NCI-H510A treated with DMSO at 0.1 percent for 48 hours (cell line): ENCODE measurements at places on chromosomes 1 and 21.
A peak's percentile ranks its signal among the peaks of the same experiment; 100 is the strongest.

DNA sequence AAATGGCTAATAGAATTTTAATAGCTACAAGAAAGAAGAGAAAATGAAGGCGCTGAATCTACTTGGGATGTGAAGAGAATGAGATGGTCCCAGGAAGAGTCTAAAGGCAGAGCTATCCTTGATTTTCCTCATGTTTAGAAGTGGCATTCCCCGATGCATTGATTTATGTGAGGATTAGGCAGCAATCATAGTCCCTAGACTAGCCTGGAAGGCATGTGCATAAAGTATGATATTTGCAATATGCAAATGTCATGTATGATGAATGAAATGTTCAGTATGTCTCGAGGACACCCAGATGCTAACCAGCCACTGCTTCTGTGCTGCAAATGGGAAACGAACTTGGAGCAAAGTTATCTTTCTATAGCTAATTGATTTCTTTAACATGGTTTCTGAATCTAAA, 641.5 kb upstream of the PLXNA2 start:
- DNase-seq = no peak

- no peak for DNase-seq
Measured at GRCh38 chr1:40620586-40621210, 44.8 kb downstream of the RIMS3 start.

DNA sequence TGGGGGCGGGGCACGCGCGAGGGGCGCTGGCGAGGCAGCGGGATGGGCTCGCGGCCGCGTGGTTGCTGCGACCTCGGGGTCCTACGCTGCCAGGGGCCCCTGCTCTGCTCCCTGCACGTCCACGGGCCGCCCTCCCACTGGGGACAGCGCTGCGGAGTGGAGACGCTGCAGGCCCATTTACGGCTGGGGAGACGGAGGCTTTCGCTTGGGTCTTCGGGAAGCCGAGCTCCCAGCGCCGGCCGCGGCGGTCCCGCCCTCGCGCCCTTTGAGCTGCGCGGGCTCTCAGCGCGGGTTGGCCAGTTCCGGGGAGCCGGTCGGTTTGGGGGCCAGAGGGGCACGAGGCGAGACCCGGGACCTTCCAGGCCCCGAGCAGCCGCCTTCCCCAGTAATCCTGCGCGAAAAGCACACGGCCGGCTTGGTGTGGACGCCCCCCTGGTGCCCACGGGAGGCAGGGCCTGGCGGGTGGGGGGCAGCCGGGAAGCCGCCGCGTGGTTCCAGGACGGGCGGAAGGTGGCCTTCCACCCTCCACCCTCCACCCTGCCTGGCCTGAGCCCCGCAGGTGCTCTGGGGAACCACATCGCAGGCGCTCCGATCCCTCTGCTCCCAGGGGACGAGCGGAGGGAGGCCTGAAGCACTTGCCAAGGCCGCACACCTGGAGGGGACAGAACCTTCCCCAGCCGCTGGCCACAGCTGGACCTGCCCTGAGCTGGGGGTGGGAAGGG, 570 bp upstream of the PEX10 start:
- no peak for DNase-seq

GRCh38 chr1:77857552-77857951, 30.9 kb upstream of the NEXN start:
- DNase-seq = no peak

- DNase-seq = peak; percentile 33
Measured at GRCh38 chr1:220335668-220336067, 63.4 kb upstream of the RAB3GAP2 start.

- DNase-seq = no peak
Measured at GRCh38 chr1:205676597-205676996, 3.7 kb downstream of the SLC45A3 start.

DNA sequence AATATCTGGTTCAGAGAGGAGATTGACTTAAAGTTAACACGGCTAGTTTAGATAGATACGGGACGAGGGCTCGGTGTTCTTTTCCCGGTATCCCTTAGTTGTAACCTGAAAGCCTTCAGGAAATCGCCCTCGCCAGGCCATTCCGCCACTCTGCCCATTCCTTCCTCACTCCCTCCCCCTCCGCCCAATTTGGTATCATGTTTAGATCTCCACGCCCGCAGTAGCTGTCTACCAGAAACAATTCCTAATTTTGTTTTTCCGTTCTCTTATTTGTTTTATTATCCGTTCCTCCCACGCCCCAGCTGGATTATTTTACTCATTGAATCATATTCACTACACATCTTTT, 685 bp upstream of the VAMP4 start:
- DNase-seq = no peak

DNA sequence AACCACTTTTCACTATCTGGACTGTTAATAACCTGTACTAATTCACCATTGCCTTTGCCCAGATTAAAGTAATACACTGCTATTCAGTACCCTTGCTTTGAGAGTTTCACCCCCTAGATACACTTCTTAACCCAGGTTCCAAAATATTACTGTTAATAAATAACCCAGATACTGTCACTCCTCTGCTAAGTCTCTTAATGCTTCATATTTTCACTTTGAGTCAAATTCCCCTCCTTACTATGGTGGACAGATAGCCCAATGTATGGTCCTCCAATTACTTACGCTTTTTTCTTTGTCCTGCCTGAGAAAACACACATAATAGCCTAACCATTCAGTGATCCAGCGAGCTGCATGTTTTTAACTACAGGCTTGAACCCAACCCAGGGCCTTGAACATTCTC, 152.5 kb downstream of the NEGR1 start:
- DNase-seq = no peak

- DNase-seq = no peak
Measured at GRCh38 chr1:12798911-12799310, 7.7 kb downstream of the PRAMEF1 start.

DNA sequence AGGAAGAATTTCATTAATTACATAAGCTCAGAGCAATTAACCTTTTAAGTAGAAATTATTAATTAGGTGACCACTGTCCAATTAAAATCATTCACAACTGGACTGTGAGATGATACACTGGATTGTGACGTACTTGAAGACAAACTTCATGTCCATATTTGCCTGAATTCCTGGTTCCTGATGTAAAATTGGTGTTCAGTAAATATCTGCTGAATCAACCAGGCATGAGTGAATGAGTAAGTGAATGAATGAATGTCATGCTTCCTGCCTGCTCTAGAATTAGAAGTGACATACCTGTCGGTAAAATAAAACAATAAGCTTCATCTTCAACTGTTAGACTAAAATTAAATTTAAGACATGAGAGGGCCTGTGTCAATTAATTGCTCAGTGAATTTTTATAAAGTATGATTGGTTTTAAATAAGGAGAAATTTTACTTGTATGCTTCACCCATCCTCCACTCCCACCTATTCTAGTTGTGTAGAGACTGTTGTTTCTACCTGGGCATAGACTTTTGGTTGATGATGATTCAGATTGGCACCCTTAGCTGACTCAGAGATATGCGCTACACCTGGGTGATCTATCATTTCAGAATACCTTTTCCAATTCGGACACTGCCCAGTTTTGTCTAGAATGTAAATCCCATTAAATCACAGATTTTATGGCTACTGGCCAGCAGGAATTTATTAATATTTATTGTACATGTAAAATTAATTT, 56.9 kb upstream of the PTGS2 start:
- DNase-seq = no peak

- no peak for DNase-seq
Measured at GRCh38 chr1:225533238-225533637, 105.4 kb upstream of the LBR start.

- DNase-seq = no peak
Measured at GRCh38 chr21:42049578-42050430, 21.3 kb upstream of the UMODL1 start.

DNA sequence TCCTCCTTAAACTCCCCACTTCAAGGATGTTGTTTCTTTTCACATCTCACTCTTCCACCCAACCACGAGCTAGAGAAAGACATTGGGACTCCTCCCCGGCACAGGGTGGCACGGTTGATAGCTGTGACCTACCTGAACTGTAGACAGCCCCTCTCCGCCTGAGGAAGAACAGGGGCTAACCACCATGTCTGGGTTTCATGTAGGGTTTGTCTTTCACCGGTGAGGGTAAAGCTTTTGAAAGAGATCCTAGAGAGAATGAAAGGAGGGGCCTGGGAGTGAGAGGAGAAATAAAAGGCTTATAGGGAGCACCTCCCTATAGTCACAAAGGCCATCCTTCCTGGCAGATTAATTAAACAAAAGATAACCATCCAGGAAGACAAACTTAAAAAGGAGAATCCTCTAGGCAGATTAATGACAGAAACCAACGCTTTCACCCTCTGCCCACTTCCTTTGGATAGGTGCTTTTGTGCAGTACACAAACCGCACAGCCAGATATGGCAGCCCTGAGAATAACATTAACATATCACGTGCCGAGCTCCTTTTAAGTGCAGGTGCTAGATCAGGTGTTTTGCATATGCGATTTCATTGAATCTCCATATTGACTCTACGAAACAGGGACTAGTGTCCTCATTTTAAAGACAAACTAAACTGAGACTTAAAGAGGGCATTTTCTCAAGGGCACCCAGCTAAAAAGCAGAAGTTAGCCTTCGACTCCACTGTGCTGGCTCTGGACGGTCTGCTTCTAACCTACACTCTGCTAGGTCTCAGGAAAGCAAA, 178.1 kb upstream of the RUNX1 start:
- peak; percentile 92 for DNase-seq

GRCh38 chr1:178311164-178311563, 185.6 kb downstream of the CLEC20A start:
- DNase-seq = no peak

DNA sequence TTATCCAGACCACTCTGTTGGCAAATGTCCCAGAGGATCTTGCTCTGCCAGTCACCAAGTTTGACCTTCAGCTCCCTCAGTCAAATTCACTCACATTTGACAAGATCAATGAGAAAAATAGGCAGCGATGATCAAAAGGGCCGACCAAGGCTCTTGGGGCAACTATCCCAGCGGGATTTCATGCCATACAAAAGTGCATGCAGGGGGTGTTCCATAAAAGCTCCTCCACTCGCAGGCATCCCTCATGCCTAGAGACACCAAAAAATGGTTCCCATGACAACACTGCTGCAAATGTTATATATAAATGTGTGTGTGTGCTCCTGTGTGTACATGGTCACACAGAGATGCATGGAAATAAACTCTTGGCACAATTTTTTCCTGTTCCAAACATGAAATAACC, 16.2 kb upstream of the EIF4G3 start:
- DNase-seq = no peak

DNA sequence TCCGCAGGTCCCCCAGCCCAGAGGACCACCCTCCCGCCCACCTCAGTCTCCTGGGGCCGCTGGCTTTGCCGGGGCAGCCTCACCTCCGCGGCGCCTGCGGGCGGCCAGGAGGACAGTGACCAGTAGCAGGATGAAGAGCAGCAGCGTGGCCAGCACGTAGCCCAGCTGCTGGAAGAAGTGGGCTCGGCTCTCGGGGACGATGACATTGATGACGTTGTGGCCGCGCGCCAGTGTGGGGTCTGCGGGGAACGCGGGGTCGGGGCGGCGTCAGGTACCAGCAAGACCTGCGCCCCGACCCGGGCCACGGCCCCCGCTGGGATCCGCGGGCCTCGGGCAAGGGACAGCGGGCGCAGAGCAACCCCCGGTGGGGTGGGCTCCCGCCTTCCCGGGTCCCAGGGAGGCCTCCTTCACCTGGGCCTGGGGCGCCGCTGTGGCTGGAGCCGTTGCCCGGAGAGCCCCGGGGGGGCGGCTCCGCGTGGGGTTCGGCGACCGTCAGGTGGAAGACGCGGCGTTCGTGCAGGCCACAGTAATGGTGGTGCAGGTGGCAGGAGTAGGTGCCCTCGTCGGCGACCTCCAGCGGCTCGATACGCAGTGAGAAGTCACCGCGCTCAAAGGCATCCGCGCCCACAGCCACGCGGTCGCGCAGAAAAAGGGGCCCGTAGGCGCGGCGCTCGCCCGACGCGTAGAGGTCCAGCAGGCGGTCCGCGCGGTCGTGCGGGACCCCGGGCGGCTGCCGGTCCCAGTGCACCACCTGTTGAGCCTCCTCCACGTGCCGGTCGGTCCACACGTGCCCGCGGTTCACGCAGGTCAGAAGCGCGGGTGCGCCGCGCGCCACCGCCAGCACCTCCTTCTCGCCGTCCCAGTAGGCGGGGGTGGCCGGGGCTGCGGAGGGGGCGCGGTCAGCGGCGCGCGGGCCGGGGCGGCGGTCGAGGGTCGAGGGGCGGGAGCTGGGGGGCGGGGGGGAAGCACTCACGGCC, 3.8 kb downstream of the MXRA8 start:
- no peak for DNase-seq

- DNase-seq = no peak
Measured at GRCh38 chr1:46483589-46483988, 6.0 kb upstream of the DMBX1 start.
